ENCODE measurements at places on chromosomes 11 and 22.

DNA sequence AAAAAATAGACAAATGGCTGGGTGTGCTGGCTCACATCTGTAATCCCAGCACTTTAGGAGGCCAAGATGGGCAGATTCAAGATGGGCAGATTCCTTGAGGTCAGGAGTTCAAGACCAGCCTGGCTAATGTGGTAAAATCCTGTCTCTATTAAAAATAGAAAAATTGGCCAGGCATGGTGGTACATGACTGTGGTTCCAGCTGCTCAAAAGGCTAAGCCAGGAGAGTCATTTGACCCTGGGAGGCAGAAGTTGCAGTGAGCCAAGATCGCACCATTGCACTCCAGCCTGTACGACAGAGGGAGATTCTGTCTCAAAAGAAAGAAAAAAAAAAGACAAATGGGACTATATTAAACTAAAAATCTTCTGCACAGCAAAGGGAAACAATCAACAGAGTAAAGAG is 55.4 kb downstream of the USP35 start:
- DNase-seq, result no peak

- no peak for DNase-seq
Observed at GRCh38 chr22:49046546-49047361, 780.9 kb downstream of the BRD1 start.

- no peak for DNase-seq
Observed at GRCh38 chr22:49527611-49528419, 299.9 kb downstream of the BRD1 start.

DNA sequence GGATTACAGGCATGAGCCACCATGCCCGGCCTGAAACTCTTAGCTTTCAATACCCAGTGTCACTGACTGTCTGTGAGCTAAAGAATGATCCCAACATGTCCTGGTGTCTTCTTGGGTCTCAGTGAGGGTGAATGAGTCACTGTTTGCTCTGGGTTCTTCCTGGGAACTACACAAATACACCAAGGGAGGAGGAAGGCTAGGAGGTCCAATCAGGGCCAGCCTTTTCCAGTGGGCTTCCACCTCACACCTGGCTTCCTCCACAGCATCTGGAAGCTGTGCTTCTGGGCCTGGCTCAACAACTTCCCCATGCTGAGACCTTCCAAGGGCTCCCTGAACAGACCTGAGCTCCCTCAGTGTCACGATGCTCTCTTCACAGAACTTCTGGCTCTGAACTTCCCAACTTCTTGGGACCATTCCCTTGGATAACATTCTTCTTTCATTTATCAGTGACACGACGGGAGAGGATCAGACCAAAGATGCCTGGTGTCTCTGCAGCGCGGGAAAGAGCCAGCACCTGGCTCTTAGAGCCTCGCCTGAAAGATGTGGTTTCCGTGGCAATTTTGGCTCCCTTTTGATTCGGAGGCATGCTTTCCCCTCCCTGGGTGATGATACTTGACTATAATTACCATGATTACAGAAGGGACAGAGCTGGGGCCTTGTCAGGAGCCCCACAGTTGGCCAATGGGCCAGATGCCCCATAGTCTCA is 22.3 kb upstream of the CHRM4 start:
- no peak for DNase-seq

DNA sequence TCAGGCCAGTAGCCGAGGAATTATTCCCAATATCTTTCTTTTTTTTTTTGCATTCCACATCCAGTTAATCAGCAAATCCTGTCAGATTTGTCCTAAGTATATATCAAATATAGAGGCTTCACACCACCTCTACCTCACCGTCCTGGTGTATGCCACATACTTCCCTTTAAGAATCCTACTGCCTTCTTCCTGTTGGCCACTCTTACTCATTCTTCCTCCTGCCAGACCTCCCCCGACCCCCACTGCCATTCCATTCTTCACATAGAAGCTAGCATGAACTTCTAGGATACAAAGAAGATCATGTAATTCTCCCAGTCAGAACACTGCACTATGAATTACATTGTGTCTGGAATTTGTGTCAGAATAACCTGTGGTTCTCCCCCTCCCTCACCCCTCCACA is 89.5 kb downstream of the TRIM44 start:
- DNase-seq, result no peak

DNA sequence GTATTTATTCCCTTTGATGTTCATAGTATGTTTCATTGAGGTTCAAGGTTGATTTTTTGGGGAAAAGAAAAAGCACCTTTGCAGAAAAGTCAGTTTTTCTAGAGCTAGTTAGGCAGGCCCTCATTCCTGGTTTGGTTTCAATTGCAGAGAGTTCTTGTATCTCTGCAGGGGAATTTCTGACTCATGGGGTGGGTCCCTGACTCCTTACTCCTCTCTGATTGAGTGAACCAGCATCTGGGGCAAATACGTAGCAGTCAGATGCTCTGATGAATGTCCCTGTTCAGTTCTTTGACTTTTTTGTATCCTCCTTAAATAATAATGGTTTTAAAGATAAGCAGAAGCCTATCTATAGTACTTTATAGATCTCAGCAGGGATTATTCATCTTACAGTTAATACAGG is 7.7 kb upstream of the NCR3LG1 start:
- DNase-seq, result no peak

- DNase-seq, result no peak
Observed at GRCh38 chr11:117444711-117445658, 117.3 kb downstream of the CEP164 start.

GRCh38 chr22:20763630-20764470 is 10.1 kb upstream of the SERPIND1 start:
- DNase-seq, result no peak

DNA sequence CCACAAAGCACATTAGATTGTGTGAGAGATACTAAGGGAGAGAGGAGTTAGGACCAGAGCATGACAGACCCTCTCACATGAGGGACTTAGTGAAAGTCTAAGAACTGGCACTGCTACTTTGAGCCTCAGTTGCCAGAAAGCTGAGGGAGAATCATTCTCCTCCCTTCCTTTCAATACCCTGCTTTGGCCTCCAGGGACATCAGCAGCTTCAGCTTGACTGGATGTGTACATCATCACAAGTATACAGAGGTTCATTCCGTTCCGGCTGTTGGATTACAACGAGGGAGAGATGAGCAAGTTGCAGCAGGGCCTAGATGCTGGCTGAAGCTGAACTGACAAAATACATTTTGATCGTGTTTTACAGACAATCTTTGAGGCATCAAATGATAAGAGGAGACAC is 15.7 kb upstream of the ANO5 start:
- no peak for DNase-seq

GRCh38 chr11:101863361-101863760 is 51.4 kb upstream of the CEP126 start:
- no peak for DNase-seq

DNA sequence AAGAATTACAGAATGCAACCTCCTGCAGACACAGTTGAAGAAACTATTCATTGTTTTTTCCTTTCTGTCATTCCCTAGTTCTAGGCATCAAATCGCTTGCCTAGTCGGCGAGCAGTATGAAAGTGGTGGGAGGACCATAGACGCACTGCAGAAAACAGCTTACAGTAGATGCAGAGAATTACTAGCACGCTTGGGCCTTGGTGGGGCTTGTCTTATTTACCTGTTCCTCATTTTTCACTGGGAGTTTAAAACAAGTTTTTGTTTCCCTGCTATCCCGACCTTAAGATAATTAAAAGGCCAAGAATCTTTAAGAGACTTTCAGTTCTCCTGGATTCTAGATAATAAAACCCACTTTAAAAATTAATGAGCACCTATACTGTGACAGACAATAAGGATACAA is 713 bp upstream of the ARL14EP start:
- no peak for DNase-seq

DNA sequence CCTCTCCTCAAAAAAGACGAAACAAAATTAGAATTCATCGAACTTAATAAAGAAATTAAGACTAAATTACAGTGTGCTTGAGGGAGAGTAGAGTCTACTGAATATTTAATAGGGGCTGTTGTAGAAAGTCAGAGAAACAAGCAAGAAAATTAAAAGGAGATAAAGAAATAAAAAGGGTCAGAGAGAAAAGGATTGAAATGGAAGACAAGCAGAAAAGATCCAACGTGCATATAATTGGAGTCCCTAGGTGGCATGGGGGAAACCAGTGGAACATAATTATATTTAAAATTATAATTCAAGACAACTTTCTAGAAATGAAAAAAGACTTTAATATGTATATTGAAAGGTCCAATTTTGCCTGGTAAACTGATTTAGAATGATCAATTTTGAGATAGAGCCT is 74.3 kb downstream of the ACER3 start:
- no peak for DNase-seq

GRCh38 chr11:80365980-80366379 is 925.1 kb upstream of the TENM4 start:
- DNase-seq, result no peak

DNA sequence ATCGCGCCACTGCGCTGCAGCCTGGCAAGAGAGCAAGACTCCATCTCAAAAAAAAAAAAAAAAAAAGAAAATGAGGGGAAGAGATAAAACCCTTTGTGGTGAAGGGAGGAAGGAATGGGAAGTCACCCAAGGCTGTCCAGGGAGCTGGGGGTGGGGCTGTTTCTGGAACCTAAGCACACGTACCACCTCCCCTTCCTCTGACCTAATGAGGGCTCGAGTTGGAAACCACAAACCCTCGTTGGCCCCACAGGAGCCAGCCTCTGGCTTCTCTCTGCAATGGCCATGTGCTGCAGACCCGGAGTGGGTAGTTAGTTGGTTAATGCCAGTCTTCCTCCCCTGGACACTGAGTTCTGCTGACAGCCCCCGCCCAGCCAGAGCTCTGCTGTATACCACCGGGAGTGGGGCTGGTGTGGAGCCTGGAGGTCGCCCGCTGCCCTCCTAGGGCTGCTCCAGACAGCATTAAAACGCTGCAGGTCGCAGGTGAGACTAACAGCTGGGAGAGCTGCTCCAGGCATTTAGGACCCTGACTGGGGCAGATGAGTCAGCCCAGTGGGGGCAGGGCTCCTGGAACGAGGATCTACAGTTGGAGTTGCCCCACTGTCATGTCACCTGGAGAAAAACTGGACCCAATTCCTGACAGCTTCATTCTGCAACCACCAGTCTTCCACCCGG is at the start of gene LGALS12:
Gene LGALS12, plus strand, starts transcription at position 228 of the 672 bp plus-strand sequence. Its CDS starts 375 bp downstream, at position 603.
- no peak for DNase-seq

DNA sequence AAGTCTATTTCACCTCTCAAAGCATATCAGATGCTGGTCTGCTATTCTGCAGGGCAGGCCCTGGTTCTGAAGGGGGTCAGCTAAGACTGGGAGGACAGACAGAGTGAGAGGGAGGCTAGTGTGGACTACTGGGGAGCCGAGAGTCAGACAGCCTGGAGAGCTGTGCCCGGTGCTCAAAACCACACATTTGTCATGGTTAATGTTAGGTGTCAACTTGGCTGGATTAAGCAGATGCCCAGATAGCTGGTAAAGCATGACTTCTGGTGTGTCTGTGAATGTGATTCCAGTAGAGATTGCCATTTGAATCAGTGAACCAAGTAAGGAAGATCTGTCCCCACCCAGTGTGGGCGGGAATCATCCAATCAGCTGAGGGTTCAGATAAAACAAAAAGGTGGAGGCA is 102.6 kb downstream of the SNX19 start:
- no peak for DNase-seq

DNA sequence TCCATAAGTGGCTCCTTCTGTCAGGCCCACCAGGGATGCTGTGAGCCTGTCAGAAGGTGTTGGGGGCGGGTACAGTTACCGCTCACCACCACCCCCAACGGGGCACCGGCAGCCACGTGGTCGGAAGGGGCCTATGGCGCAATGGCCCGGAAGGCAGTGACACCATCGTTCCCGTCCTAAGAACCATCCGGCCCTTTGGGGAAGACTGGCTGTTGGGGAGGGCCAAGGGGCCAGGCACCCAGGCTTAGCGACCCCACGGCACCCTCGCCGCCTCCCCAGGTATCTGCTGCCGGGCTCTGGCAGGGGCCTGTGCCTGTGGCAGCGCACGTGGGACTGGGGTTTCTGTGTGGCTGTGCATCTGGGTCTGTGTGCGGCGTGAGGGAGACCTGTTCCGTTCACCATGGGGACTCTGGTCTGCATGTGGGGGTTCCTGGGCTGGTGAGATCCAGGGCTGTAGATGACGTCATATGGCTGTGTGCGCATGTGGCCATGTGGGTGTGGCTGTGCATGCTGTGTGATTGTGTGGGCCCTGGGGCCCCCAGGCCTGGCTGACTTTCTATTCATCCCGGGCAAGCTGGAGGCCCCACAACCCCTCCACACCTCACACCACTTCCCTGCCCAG is 717 bp downstream of the OSM start:
- peak; percentile 80 for DNase-seq

DNA sequence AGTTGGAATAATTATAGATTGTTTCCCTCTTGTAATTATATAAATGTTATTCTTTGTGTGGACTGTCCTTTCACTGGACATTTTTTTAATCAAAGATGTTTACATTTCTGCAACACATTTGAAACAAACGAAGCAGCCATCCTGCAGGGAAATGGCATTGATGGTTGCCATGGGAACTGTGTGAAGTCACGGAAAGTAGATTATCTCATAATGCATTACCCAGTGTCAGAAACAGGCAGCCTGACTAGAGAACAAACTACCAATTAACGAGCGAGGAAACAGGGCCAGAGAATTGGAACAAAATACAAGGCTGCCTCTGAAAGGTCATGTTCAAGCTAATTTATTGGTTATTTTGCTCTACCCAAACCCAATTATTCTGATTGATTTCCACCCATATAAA is 96.9 kb upstream of the LARGE1 start:
- no peak for DNase-seq

- no peak for DNase-seq
Observed at GRCh38 chr11:36367806-36368680, 72.0 kb downstream of the PRR5L start.
